ENCODE measurements at places on chromosomes 13 and 19.

DNA sequence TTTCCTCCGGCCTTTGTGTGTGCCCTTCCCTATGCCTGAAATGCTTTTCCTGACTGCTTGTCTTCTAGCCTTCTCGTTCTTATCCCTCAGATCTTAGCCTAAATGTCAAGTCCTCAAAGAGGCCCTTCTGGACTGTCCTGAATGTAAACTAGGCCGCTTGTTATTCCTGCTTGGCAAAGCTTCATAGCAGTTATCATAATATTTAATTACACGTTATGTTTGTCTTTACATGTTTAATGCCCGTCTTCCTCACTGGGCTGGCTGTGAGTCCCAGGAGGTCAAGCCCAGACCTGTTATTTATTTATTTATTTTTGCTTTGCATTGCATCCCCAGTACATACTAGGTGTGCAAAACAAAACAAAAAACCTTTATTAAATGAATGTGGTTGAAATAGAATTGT is 62.7 kb downstream of the SIPA1L3 start:
- DNase-seq: no peak

DNA sequence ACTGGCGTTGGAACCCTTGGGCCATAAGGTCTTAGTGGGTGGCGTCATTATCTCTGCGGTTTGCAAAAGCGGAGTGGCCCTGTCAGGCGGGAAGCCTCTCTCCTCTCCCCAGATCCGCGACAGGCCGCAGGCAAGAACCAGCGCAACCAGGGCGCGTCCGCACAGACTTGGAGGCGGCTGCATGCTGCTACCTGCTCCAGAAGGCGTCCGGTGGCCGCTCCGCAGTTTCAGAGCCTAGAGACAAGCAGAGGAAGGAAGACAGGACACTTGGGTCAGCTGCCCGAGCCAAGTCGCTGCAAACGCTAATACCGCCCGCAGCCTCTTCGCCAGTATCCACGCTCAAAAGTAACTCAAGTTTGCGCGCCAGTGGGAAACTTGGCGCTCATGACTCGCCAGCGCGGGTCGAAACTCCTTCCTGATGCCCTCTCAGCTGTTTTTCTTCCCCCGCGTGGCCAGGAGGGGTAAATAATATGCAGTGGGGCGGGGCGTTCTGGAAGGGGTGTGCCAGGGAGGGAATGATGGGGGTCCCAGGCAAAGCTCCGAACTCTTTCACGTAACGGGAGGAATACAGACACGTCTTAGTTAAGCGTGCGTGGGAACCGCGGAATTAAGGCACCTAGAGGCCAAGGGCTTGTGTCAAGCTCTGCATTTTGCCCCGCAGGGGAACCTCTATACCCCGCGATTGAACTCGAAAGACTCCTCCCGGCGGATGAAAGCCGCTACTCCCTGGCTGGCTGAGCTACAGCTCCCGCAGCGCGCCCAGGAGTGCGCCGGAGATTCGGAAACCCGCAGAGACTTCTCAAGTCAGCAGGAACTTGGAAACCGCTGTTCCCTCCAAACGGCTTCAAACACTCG is at the start of gene EDNRB:
Gene EDNRB, minus strand, starts transcription at position 441 of the 855 bp plus-strand sequence. Its CDS starts 258 bp downstream, at position 183.
- peak; percentile 19 for DNase-seq

DNA sequence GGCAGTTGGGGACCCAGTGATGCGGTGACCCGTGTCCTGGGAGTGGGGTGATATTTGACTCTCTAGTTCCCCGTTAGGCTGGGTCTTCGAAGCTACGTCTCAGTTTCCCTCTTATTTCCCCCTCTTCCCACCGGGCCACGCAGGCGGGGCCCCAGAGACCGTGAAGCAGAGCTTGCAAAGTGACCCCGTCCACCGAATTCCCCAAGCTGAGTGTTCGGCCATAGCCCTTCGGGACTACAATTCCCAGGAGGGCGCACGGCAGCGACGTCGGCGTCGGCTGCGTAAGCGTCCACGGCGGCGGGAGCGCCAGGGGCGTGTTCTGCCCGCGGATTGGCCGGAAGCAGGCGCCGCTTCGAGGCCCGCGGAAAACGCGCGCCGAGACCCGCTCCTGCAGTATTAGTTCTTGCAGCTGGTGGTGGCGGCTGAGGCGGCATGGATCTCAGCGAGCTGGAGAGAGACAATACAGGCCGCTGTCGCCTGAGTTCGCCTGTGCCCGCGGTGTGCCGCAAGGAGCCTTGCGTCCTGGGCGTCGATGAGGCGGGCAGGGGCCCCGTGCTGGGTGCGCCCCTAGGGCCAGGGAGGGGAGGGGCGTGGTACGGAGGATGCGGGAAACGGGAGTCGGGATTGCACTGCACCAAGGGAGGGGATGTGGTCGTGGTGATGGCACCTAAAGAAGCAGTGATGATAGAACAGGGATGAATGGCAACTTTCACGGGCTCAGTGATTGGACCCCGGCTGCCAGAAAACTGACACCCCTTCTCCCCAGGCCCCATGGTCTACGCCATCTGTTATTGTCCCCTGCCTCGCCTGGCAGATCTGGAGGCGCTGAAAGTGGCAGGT is at the start of gene RNASEH2A:
Gene RNASEH2A, plus strand, starts transcription at position 343 of the 840 bp plus-strand sequence. Its CDS starts 90 bp downstream, at position 433.
- DNase-seq: peak; percentile 98

DNA sequence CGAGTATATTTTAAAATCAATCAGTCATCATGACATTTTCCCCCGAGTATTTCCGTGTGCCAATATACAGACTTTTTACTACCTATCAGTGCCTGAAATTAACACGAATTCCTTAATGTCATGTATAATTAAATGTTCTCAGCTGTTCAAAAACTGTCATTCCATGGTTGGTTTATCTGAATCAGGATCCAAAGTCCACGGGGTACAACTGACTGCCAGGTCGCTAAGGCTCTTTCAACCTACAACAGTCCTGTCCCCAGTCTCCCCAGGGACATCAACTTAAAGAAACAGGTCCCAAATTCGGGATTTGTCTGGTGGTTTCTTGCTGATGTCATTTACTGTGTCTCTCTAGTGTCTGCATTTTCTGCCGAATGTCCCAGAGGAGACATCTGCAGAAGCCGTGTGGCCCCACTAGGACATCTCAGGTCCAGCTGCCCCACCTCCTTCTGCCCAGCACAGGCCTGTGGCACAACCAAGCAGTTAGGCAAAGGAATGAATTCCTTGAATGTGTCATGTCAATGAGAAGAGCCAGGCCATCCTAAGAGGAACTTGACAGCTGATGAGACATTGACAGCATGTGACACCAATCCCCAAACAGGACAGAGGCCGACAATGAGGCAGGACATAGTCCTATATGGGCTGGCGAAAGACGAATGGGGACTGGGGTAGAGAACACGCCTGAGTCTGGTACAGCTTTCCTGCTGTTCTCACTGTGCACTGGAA is 109.5 kb downstream of the STK24 start:
- DNase-seq: no peak
